ENCODE measurements at places on chromosomes 2 and 18.
A peak's percentile ranks its signal among the peaks of the same experiment; 100 is the strongest.

DNA sequence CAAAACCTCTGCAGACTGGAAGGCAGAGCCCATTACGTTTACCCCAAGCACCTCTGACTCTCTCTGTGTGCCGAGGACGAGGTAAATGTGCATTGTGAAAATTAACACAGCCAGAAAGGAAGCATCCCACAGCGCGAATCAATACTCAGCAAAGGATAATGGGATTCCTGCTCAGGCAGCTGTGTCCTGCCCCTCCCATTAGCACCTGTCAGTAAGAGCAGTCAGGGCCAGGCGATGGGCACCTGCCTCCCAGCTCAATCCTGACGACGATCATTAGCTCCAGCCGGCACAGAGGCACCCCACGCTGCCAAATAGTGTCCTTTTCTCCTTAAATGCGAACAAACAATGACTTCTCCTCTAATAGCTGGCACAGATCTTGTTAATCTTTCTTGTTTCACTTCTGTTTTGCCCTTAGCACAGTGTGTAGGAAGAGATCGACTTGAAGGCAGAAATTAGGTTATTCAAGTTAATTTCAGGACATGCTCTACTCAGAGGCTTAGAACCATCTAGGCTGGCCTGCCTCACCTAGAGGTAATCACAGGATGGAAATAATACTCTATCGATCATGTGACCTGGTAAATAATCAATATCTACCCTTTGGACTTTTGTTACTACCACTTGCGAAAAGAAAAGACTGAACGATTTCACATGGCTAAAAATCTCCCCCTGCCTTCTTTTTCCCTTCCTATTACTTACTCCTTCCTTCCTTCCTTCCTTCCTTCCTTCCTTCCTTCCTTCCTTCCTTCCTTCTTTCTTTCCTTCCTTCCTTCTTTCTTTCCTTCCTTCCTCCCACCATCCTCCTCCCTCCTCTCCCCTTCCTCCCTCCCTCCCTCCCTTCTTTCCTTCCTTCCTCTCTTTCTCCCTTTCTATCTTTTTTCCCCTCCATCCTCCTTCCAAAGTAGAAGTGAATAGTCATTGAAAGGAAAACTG is 487.9 kb upstream of the ID2 start:
- DNase-seq, result peak; percentile 69

GRCh38 chr18:74152270-74152669 is 3.9 kb downstream of the TIMM21 start:
- DNase-seq, result no peak

DNA sequence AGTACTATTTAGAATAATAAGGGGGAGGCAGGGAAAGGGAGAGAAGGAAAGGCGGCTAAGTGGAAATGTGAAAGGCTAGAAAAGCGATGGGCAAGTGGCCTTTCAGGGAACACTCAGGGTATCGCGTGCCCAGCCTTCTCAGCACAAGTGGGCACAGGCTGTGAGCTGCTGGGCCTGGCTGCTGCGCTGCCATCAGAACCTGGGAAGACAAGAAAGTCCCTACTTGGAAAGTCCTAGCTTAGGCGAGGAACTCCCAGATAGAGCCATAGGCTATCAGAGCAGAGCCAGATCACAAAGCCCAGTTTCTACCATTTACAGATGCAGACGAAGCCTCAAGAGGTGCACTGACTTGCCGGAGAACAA is 9.8 kb upstream of the FZD7 start:
- DNase-seq, result no peak

DNA sequence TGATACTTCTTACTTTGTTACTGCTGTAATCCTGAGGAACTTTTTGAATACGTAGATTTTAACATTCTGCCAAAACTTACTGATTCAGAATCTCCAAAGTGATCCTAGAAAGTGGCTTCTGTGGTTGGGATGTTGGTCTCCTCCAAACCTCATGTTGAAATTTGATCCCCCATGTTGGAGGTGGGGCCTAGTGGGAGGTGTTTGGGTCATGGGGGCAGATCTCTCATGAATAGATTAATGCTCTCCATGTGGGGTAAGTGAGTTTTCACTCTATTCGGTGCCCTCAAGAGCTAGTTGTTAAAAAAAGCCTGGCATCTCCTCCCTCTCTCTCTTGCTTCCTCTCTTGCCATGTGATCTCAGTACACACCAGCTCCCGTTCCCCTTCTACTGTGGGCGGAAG is 329.9 kb downstream of the HRH4 start:
- no peak for DNase-seq

GRCh38 chr2:226608451-226608850 is 191.2 kb downstream of the IRS1 start:
- no peak for DNase-seq

- DNase-seq, result no peak
Measured at GRCh38 chr18:32095900-32096229, 4.2 kb downstream of the RNF138 start.

DNA sequence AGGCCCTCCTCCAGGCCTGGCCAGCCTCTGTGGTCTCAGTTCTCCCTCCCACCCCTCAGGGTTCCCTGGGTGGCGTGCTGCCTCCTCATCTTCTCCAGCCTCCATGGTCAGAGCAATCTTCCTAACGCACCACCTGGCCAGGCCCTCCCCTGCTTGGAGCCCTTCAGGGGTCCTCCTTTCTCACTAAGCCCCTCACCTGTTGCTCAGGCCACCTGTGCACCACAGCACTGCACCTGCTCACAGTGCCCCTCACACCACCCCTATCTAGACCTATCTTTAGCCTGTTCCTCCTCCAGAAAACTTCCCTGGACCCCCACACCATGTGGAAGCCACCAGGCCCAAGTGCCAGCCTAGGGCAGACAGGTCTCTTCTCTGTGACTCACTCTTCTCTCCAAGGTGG is 267.1 kb downstream of the ATAD2B start:
- no peak for DNase-seq

All from NCI-H526 treated with DMSO at 0.1 percent for 48 hours (cell line).